Adipocyte (in vitro differentiated cells): ENCODE measurements at places on chromosomes 3 and 15.

GRCh38 chr3:134675726-134676256, 25.0 kb upstream of the KY start:
- no peak for DNase-seq

GRCh38 chr15:101101676-101102075, 150.2 kb downstream of the CHSY1 start:
- DNase-seq, result no peak

DNA sequence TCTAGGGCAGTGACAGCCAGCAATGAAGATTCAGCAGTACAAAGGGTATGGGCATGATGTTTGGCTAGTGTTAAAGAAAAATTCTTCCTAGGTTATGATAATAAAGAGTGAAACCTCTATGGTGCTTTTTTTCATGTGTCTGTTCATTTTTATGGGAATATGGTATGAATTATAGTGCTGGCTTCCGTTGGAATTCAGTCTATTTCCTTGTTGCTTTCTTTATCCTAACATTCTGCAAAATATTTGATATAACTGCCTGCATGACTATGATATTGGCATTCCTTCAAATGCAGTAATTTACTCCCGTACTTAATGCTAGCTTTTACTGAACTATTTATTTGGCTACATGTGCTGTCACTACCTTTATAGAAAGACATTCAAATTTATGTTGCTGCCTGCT, 57.6 kb upstream of the ATP11B start:
- peak; percentile 76 for DNase-seq

DNA sequence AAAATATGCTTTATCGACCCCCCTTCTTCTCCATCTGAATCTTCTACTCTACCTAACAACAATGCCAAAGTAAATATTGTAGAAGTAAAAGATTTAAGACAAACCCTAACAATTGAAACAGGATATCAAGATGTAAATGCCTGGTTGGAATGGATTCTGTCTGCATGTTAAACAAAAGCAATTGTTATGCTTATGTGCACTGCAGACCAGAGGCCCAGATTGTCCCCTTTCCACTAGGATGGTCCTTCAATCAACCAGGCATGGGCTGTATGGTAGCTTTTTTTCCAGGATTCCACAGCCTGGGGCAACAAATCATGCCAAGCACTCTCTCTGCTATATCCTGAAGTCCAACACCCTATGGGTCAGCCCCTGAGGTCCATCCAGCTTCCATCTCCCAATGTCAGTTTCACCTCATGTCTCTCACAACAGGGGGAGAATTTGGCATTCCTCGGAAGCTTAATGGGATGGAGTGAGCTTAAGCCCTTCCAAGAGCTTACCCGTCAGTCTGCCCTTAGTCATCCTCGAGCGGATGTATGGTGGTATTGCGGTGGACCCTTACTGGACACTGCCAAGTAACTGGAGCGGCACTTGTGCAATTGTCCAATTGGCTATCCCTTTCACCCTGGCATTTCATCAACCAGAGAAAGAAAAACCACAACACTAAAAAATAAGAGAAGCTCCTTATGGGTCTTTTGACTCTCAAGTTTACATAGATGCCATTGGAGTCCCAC, 36.2 kb downstream of the ZNF589 start:
- no peak for DNase-seq

- DNase-seq, result no peak
Measured at GRCh38 chr15:37135225-37135624, 34.9 kb upstream of the MEIS2 start.

- peak; percentile 17 for DNase-seq
Measured at GRCh38 chr15:62649793-62650420, 392.6 kb upstream of the TPM1 start.

DNA sequence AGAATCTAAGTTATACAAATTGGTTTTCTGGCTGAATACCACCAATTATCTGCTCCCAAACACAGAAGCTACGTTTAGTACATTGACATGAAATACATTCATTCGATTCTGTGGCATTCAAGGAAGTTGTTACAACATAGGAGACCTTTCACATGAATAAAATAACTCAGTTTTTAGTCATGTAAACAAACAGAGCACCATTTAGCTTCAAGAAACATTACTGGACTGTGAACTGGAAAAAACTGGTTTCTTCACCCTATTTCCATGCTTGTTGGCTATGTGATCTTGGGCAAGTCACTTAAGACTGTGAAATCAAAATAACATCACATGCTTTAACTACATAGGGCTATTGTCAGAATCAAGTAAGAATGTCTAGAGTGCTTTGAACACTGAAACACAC, 46.2 kb downstream of the NRG4 start:
- peak; percentile 48 for DNase-seq

- DNase-seq, result peak; percentile 81
Measured at GRCh38 chr3:39000008-39000450, 51.7 kb downstream of the SCN11A start.

DNA sequence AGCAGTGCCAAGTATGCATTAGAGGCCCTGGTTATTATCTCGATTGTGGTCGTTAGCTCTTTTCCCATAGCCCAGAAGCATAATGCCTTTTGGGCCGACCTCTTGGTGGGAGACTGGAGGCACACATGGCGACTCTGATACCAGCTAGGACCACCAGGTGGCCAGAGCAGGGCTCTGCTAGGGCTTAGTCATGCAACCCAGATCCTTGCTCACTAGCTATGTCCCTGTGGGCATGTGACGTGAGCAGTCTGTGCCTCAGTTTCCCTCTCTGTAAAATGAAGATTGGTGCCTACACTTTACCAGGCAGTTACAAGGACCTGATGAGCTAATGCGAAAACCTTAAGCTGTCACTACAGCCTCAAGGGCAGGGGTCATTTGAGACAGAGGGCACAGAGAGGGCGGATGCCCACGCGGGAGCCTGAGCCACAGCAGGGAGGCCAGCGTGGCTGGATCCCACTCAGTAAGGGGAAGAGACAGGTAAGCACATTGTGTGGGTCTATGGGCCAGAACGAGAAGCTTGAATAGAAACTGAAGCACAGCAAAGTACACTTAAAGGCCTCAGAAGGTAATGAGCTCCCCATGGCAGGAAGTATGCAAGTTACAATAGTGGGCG, 8.8 kb downstream of the KLF15 start:
- DNase-seq, result no peak

DNA sequence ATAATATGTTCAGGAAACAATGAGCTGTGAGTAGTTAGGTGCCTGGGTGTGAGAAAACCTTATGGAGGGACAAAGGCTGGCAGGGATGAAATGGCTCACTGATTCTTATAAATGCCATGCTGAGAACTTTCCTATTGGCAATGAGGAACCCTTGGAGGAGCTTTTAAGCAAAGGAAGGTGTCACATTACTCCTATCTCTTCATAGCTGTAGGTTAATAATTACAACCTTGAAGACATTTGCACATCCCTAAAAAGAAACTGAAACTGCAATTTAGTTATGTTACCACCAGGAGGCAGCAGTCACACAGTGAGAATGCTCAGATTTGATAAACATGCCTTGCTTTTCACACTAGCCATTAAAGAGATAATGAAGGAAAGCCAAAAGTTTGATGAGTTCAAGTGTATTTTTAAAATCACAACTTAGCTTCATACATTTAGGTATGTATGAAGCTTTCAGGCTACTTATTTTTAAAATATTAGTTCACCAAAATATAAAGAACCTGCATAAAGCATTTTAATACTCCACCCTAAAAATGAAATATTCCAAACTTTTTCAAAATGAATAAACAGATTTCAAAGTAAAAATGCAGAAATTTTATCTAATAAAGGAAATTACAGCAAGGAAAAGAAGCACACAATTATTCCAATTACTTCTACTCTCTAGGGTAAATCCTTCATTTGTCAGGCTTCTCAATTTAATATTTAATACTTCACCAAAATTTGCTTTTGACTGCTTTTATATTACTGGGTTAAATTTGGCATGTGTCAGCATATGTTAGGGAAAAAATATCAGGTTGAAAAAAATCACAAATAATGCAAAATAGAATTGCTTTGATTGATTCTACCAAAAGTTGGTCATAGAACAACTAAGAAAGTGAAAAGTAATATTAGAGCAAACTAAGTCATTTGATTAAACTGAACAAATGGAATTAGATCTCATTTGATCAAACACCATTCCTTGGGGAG, 136.9 kb upstream of the SLC2A2 start:
- no peak for DNase-seq

DNA sequence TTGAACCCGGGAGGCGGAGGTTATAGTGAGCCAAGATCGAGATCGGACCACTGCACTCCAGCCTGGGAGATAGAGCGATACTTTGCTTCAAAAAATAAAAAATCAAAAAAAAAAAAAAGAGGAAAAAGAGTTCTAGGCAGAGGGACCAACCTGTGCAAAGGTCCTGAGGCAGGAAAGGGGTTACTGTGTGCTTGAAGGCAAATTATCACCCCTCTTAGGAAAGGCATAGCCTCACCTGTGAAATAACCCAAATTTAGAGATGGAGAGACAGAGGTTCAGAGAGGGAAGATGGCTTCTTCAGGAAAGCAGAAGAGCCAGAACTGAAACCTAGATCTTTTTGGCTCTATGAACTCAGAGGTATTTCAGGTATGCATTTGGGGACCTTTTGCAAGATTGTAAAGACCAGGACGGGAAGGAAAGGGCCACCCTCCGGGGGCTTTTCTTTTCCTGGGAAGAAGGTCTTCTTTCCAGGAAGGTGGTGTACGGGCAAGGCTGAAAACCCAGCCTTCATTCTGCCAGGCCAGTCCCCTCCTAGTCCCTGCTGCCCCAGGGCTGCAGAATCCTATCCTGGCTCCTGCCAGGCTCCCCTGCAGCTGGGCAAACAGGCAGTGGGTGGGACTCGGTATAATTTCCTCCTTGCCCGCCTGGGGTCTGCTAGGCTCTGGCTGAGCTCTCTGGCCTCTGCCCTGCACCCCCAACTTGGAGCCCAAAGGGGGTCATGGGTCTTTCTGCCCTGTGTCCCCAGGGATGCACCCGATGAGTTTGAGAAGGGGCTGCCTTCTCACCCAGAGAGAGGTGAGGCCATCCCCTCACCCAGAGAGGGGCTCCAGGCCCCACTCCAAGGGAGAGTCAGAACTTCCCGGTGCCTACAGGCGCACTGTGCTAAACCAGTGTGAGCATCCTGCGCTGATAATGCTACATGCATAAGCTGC, 14.4 kb upstream of the CSK start:
- DNase-seq, result no peak

GRCh38 chr15:33064878-33065277, 129.6 kb downstream of the FMN1 start:
- DNase-seq, result peak; percentile 62

GRCh38 chr15:90087454-90088154, 14.7 kb downstream of the IDH2 start:
- DNase-seq, result no peak

DNA sequence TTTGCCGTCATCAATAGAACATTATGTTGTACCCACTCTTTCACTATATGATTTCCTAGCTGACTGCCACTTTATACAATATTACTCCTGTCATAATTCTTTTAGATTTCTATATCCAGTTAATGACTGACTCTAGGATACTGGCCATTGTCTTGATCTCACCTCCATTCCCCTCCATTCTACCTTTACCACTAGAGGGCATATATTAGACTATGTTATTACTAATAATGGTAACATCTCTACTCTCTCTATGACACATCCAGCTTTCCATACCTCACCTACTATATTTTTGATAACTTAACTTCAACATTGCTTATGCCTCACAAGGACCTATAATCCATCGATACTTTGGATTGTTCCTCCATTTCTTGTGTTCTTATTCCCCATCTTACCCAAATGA, 31.4 kb upstream of the POU1F1 start:
- DNase-seq, result no peak

- DNase-seq, result no peak
Measured at GRCh38 chr15:33968224-33968623, at the start of gene CHRM5. Gene CHRM5, plus strand, starts transcription at chr15:33968497. Its CDS starts 94,221 bp downstream, at chr15:34062718.

GRCh38 chr15:67799801-67800205, 25.5 kb upstream of the SKOR1 start:
- DNase-seq, result no peak

DNA sequence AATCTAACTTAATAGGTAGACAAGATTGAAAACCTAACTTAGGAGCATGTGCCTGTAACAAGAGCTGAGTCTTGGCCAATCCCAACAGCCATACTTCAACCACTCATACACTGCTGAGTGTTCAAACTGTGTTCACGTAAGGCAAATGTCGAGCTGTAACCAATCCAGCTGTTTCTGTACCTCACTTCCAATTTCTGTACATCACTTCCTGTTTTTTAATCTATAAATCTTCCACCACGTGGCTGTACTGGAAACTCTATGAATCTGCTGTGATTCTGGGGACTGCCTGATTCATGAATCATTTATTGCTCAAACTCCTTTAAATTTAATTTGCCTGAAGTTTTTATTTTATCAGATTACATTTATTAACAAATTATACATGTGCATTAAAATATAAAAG, 44.6 kb upstream of the NEDD4 start:
- DNase-seq, result peak; percentile 42

GRCh38 chr15:73844356-73844755, 29.0 kb upstream of the TBC1D21 start:
- DNase-seq, result no peak

DNA sequence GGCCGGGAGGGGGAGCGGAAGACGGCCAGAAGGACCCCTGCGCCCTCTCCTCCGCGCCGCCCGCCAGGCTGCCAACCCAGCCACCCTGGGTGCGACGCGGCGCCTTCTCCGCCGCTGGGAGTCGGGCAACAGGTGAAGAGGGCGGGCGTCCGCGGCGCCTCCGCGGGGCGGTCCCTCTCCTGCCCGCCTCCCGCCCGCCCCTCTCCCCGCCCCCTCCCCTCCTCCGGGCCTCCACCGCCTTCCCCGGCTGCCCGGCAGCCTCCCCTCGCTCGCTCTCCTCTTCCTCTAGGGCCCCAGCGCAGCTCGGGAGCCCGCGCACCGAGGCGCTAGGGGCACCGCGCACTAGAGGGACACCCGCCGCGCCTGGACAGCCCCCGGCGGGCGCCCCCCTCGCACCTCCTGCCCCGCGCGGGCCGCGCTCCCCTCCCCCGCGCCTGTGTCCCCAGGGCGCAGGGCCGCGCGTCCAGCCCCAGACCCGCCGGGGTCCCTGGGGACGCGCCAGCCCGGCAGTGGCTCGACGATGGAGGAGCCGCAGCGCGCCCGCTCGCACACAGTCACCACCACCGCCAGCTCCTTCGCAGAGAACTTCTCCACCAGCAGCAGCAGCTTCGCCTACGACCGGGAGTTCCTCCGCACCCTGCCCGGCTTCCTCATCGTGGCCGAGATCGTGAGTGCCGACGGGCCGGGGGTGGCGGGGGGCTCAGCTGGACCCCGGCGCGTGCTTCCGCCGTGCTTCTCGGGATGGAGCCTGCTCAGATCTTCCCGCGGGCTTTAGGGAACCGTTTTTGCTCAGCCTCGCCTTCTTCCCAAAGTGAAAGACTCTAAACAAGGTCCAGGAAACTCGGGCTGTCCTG, at the start of gene CMTM8:
TSS of gene CMTM8 (plus strand) at position 228 of the 854 bp plus-strand sequence. CDS start at position 521, 293 bp downstream.
- DNase-seq, result peak; percentile 72

- no peak for DNase-seq
Measured at GRCh38 chr3:68705695-68706094, 226.7 kb downstream of the TAFA4 start.
